Activated gamma-delta T cell treated with Interleukin-2 at 50 U/mL for 16 hours (primary cell): ENCODE measurements at places on chromosomes 13 and 19.

- DNase-seq = no peak
These were observed 7.4 kb downstream of the IFNL1 start for GRCh38 chr19:39303373-39304184.

DNA sequence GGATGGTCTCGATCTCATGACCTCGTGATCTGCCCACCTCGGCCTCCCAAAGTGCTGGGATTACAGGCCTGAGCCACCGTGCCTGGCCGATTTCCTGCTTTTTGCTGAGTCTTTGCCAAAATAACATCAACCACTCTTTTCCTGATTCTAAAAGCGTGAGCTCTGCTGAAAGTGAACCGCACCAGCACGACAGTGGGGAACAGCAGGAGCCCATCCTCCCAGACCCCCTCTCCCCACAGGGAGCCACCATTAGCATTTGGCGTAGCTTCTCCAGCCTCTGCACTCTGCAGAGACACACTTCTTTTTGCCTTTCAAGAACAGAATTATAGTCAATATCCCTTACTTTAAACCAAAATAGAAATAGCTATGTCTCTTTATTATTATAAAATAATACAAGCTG lies 41.3 kb downstream of the MYH14 start:
- no peak for DNase-seq

DNA sequence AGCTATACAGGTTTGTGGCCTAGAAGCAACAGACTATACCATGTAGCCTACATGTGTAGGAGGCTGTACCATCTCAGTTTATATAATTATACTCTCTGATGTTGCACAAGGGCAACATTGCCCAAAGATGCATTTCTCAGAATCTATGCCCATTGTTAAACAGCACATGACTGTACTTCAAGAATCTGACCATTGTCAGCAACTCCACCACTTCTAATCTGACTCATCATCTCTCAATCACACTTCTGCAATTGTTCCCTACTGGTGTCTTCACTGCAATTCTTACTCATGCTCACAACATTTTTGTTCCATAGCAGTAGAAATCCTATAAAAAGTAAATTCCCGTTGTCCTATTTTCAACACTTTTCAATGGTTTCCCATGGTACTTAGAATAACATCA lies 63.9 kb upstream of the ATXN8OS start:
- DNase-seq = no peak

DNA sequence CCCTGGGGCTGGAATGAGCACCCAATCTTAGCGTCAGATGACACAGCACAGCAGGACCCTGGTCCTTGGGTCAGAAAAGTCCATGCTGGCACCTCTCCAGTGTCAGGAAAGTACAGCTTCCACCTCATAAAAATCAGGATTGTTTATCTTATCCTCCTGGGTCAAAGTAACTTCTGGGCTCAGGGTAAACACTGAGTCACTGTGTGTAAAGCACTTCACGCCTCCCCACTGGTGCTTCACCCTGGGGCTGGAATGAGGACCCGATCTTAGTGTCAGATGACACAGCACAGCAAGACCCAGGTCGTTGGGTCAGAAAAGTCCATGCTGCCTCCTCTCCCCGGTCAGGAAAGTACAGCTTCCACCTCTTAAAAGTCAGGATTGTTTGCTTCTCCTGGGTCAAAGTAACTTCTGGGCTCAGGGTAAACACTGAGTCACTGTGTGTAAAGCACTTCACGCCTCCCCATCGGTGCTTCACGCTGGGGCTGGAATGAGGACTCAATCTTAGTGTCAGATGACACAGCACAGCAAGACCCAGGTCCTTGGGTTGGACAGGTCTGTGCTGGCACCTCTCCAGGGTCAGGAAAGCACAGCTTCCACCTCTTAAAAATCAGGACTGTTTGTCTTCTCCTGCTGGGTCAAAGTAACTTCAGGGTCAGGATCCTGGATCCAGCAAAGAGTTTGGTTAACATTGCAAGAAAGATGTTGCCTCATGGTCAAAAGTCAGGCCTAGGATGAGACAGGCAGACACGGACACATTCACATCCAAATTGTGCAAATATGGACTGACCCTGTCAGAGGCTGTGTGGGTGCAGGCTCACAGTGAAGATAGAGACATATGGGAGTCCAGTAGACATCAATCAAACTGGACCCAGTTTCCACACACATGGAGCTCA lies 39.2 kb upstream of the CYP2A7 start:
- no peak for DNase-seq

- DNase-seq = no peak
These were observed 52.1 kb upstream of the EHD2 start for GRCh38 chr19:47661161-47661560.
